Neural crest cell (in vitro differentiated cells): ENCODE measurements at places on chromosomes 1 and 21. TPM values are rescaled to one million over a fixed set of nuclear protein-coding genes. Genes with fewer than 3 reads are reported as not detected.

DNA sequence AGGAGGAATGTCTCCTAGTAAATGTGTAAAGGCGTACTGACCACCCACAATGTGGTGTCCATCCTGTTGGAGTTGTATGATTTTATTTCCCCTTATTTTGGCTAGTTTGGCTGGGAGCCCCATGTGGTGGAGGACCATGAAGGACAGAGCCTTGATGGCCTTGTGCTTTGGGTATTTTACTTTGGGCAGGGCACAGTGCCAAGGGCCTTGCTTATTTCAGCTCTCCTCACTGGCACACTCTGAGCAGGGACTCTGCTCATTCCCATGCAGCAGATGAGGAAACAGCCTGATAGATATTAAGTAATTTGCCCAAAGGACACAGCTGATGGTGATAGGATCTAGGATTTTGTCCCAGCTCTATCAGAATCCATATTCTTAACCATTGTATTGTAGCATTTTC is 50.2 kb downstream of the SMYD2 start:
- H3K27ac ChIP-seq: no peak overlapping the region
- H3K4me1 ChIP-seq: peaks cover 6% of the 10 kb centered on the region
- no peaks in the 10 kb centered on the region for H3K27me3 ChIP-seq
- H3K36me3 ChIP-seq: peaks cover 2% of the 10 kb centered on the region
- no peak for DNase-seq

DNA sequence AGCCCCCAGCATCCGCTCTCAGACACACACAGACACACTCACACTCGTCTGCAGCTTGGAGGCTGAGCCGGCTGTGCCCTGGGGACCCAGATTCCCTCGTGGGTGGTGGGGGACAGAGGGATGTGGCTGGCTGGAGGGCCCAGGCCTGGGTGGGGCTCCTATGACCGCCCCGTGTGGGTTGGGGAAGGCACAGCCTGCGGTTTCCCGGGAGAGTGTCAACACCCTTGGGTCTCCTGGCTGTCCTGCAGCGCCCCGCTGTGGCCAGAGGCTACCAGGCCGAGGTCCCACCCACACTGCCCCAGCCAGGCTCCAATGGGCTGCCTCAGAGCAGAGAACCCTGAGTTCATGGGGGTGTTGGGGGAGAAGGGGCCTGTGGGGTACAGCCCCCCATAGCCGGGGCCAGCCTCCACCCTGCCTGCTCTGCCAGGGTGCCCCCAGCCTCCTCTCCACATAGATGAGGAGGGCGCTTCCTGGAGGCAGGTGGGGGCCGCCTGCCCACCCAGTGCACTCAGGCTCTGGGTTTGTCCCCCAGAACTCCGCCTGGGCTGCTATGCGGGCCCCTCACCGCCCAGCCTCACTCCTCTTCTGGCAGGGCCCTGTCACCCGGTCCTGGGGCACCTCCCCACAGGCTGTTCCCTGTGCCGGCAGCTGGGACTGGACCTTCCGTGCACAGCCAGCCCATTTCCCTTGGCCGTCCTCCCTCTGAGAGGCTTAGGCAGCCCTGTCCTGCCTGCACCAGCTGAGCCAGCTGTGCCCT is at the start of gene TTC34:
Gene TTC34 (minus strand): TSS at position 159 of the 757 bp plus-strand sequence. CDS start 866 bp downstream, outside the sequence.
- H3K36me3 ChIP-seq: peaks cover 3% of the 10 kb centered on the region
- H3K27ac ChIP-seq: no peak within 1 kb of the TSS
- DNase-seq: no peak

- no peak overlapping the region for H3K27ac ChIP-seq
- DNase-seq: no peak
- no peaks in the 10 kb centered on the region for H3K36me3 ChIP-seq
Measured at GRCh38 chr1:169676001-169676400, 35.4 kb downstream of the SELL start.

Gene LCK
- not detected in 2 replicates for total RNA-seq

Gene PRKCZ
- 8.6 and 10.6 TPM in 2 replicates for total RNA-seq
